Activated CD8-positive, alpha-beta memory T cell treated with anti-CD3 and anti-CD28 coated beads, Interleukin-2, amount 10 ng/mL, durations not matched to agents 7 days and 5 days (primary cell): ENCODE measurements at places on chromosomes 5 and 9. TPM values are rescaled to one million over a fixed set of nuclear protein-coding genes. Genes with fewer than 3 reads are reported as not detected.

DNA sequence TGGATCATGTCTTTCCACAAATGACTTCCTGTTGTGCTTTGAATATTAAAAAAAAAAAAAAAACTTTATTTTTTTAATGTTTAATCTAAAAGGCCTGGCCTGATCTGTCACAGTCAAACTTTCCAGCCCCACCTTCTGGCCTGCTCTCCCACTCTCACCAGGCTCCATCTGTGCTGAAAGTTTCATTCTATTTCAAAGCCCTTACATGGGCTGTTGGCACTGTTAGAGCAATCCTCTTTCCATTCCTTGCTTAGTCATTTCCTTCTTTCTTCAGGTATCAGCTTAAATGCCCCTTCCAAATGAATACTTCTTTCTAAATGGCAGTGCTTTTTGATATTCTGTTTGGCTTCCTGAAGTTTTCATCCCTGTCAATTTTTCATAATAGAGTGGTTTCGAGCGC lies 1104.8 kb upstream of the C9orf72 start:
- DNase-seq: no peak

DNA sequence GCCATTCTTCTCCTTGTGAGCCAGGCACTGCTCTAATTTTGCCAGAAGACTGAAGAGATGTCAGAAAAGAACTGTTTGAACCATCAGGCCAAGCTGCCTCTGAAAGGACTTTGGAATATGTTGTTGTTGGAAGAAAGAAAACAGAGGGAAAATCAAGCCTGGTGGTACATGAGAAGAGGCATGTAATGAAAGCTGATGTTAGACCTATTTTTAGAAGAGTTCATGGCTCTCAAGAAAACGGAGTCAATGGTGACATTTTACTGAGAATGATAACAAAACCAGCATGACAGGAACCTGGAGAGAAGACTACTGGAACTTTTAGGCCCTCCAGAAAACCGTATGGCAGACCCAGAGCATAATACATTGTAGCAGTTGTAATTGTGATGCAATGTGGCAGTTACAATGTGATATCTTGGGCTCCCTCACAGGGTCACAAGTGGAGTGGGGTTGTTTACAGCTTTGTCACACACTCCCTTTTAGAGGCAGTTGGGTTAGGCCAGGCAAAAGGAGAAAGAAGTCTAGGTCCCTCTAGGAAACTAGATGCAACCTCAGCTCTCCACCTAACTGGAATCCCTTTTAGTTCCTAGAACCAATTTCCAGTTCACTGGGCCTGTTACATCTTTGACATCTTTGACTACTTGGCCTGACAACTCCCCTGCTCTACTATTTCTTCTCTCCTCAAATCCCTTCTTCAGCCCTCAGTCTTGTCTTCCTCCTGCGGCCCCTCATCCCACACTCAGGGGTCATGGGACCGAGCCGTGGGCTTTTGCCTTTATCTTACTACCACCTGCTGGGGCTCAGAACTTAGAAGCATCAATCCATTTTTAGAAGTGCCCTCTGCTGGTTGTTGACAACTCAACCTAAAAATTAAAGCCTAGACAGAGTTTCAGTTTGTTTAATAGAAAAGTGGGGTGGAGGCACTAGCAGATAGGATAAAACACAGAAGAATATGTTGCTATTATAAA lies 61.2 kb upstream of the JAK2 start:
- DNase-seq: no peak

DNA sequence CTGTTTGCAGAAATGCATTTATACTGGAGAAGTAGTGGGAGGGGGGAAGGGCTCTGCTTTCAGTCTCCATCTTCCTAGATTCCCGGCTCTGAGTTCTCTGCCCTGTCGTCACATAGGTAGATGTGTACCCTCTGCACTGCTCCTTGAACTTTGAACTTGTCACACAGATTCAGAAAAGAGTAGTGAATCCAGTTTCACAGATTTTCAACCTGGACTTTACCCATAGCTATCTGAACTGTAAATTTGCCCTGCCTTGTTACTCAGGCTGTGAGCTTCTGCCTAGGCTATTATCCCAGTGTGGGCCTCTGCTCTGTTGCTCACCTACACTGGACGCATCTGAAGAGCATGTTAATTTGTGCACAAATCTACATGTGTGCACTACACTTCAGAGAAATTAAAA lies 12.8 kb upstream of the C9orf152 start:
- no peak for DNase-seq

Gene AIF1L
- 0.12 TPM for total RNA-seq

Gene PCDHB11
- not detected for total RNA-seq

- DNase-seq: no peak
Observed at GRCh38 chr5:4646715-4647375, 493.3 kb upstream of the ADAMTS16 start.

DNA sequence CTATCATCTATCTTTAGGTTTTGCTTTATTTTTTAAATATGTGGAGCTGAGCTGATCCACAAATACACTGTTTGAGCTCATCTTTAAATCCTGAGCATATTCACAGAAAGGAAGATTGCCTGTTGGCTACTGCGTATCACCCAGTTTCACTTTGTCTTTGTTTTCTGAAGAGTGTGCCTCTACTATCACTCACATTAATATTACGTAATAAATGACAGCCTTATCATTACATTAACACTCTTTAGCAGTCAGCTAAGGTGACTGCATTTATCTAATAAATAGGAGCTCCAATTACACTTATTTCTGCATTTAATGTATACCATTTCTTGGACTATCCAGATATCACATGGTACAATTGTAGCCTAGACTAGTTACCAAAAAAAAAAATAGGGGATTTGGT lies 511.7 kb downstream of the NR2F1-AS1 start:
- no peak for DNase-seq

- no peak for DNase-seq
Observed at GRCh38 chr5:9781890-9782289, 151.7 kb upstream of the TAS2R1 start.

GRCh38 chr5:60943624-60944023 lies 1.2 kb downstream of the ERCC8 start:
- no peak for DNase-seq

Gene BARX1
- not detected for total RNA-seq

DNA sequence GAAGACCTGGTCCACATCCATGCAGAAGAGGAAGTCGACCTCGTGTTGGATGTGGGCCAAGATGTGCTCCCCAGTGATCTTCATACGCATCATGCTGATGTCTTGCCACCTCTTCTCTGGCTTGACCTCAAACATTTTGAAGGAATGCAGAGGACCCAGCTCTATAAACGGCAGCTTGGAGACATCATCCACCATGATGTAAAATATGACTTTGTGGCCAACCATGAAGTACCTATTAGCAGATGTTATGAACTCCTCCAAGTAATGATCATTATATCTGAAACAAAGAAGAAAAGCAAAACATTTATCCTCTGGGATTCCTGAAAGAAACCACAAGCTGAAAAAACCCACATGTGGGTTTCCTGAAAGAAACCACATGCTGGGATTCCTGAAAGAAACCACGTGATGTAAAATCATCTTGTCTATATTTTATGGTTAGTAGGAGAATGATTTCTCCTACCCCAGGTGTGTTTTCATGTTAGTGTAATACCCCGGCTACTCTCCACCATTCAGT lies 52.3 kb downstream of the GGTA1 start:
- DNase-seq: no peak

Gene SAXO1
- 0.12 TPM for total RNA-seq

Gene ADRA1B
- not detected for total RNA-seq

DNA sequence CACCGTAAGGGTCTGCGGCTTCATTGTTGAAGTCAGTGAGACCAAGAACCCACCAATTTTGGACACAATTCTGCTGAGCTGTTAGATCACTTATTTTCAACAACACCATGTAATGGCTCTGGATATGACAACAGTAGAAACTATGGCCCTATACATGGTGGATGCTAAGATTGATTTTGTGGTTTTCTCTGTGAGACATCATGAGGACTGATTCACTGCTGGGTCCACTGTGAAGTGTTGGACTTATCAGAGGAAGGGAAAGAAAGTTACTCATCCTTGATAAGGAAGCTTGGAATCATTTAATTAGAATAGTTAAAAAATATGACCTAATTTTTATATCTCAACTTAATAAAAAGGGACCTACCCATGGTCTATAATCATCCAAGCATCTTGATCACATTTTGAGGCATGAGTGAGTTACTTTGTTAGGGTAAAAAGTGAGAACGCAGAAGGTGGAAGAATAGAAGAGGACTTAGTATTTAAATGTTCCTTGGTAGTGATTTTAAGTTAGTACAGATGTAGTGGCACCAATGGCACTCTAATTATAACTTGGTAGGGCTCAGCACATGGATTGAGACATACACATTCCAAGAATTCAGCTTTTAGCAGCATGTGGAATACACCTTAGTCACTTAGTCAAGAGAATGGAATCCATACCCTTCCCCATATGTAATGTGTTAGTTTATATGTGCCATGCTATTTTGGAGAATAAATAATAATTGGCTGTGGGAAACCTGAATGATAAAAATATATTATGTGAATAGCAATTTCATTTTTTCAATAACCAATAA lies 123.5 kb upstream of the CD180 start:
- DNase-seq: no peak

- no peak for DNase-seq
Observed at GRCh38 chr5:54094706-54095105, 215.7 kb downstream of the ARL15 start.

Gene SPAG8
- total RNA-seq: 1.2 TPM

GRCh38 chr5:83101514-83101913 lies 24.2 kb downstream of the XRCC4 start:
- no peak for DNase-seq

- peak; percentile 67 for DNase-seq
Observed at GRCh38 chr9:75238311-75238976, 150.1 kb downstream of the OSTF1 start.

DNA sequence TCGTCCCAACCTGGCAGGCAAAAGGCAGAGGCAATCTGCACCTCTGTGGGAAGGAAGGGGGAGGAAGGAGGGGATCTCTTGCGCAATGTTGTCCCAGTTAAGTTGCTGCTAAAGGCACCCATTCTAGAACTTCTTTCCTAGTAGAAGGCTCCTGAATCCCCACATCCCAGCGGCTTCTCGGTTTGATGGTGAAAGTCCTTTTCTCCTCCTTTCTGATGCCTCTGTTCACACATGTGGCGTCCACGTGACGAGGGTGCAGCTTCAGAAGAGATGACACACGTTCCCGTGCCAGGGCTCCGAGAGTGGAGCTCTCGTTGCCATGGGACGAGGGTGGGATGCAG lies 96.9 kb upstream of the FCN2 start:
- no peak for DNase-seq

- no peak for DNase-seq
Observed at GRCh38 chr5:71810471-71811195, 91.6 kb downstream of the CARTPT start.

GRCh38 chr9:121943463-121943862 lies 149.6 kb downstream of the TTLL11 start:
- no peak for DNase-seq

- DNase-seq: no peak
Observed at GRCh38 chr5:82046276-82046647, 74.4 kb downstream of the ATG10 start.

- DNase-seq: no peak
Observed at GRCh38 chr5:50726475-50727148, 60.2 kb downstream of the PARP8 start.

GRCh38 chr5:138605254-138605972 lies 30.2 kb upstream of the HSPA9 start:
- no peak for DNase-seq
